ENCODE measurements at places on chromosomes 6 and 20.

DNA sequence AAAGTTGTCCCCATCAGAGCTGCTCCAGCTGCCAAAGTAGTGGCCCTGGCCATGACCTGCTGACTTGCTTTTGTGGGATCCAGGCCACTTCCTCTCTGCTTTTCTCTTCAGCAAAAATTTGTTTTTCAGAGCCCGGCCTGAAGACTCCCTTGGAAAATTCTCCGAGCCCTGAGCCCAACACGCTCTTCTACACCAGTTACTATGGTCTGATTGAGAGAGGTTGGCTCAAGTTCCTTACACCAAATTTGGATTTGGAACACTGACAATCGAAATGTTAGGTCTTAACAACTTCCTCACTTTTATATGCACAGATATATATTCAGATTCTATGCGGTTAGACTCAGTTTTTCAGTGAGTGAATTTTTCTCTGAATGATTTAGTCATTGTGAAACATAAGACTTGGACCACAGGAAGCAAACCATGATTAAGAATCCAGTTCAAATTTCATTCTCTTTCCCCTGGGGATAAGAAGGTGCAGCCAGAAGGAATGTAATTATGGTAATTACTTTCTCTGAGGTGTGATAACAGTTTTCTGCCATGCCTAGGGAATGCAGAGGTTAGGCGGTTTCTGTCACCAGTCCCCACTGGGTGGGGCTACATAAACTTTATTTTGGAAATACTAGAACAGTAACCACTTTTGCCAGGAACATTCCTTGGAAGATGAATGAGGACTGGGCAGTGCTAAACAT lies 365.2 kb downstream of the SYNE1 start:
- DNase-seq = no peak

DNA sequence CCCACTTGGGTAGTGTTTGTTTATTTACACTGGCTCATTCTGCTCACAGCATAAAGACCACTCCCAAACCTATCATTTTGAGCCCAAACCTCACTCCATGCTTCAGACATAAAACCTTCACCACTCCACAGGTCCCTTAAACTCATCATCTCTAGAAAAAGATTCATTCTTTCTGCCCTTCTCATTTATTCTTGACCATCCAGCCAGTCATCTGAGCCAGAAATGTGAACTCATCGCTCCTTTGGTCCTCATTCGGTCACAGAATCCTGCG lies 12.4 kb downstream of the TPMT start:
- DNase-seq = no peak

GRCh38 chr20:42919316-42919715 lies 270.4 kb downstream of the PTPRT start:
- no peak for DNase-seq

DNA sequence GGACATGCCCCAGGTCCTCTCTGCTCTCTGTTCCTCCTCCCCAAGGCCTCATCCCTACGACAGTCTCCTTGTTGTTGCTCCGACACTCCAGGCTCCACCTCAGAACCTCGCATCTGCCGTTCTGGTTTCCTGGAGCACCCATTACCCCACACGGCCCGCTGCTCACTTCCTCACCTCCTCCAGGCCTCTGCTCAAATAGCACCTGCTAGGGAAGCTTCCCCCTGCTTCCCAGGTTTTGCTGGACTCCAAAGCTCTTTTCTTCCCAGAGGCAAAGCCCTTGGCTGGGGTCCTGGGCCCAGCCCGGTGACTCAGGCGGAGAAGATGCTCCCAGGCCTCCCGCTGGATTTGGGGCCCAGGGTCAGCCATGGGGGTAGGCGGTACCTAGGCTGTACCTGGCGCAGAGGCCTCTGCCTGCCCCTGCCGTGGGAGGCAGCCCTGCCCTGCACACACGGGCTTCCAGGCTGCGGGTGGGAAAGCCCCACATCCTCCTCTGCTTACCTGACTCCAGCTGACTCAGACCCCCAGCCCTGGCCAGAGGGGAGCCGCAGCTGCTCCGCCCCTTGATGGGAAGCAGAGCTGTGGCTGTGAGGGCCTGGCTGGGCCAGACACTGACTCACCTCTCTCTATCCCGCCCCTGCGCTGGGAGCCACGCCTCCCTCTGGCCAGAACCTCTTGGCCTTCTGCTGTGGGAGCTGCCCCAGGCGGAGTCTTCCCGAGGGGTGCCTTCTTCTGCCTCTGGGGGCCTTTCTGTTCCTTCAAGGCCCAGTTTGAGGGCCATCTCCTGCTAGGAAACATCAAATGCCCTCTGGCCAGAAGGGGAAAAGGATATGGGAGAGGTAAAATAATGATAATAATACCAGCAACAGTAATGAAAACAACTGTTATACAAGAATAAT lies 130.5 kb downstream of the CEBPB start:
- no peak for DNase-seq

- DNase-seq = no peak
Measured at GRCh38 chr20:47067776-47068175, 173.1 kb downstream of the EYA2 start.

- no peak for DNase-seq
Measured at GRCh38 chr6:15872241-15873103, 209.6 kb upstream of the DTNBP1 start.

DNA sequence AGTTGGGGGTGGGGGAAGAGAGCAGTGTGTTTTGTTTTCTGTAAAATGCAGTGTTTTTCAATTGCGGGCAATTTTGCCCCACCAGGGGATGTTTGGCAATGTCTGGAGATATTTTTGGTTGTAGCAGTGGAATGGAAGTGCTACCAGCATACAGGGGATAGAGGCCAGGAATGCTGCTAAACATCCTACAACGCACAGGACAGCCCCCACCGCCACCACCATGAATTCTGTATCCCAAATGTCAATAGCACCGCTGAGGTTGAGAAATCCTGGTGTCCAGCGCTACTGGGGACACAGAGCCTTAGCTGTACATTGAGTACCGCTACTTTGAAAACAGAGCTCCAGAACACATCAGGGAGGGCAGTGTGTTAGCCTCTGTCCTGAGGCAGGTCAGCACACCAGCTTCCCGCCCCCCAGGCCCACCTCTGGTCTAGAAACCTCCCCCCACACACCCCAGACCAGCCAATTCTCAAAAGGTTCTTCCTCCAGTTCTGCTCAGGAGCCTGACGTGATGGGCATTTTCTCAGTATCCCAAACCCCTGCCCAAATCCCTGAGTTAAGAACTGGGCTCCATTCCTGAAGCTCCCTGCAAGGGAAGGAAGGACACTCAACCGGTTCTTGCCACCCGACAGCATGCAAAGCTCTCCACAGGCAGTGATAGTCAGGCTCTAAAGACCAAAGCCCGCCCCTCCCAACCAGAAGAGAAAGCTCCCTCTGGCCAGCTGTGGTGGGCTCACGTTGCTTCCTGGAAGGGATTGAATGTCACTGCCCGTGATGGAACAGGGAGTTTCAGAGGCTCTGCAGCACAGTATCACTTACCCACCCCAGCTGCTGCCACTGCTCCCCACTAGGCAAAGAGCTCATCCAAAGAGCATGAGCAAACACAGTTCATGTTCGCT lies 321.5 kb upstream of the JARID2 start:
- DNase-seq = no peak

GRCh38 chr20:58714923-58715351 lies 22.3 kb downstream of the NPEPL1 start:
- no peak for DNase-seq

DNA sequence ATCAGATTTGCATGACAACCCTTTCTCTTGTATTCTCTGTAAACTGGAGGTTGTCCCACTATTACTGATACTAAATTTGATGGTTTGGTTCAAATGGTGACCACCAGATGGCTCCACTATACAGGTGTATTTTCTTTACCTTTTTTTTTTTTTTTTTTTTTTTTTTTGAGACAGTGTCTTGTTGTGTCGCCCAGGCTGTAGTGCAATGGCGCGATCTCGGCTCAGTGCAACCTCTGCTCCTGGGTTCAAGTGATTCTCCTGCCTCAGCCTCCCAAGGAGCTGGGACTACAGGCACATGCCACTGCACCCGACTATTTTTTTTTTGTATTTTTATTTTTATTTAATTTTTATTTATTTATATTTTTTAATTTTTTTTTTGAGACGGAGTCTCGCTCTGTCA lies 6.6 kb upstream of the WTAP start:
- DNase-seq = no peak

- DNase-seq = no peak
Measured at GRCh38 chr6:4388675-4389074, 253.3 kb upstream of the ECI2 start.

GRCh38 chr6:116223355-116223754 lies 30.5 kb downstream of the TSPYL4 start:
- DNase-seq = no peak

DNA sequence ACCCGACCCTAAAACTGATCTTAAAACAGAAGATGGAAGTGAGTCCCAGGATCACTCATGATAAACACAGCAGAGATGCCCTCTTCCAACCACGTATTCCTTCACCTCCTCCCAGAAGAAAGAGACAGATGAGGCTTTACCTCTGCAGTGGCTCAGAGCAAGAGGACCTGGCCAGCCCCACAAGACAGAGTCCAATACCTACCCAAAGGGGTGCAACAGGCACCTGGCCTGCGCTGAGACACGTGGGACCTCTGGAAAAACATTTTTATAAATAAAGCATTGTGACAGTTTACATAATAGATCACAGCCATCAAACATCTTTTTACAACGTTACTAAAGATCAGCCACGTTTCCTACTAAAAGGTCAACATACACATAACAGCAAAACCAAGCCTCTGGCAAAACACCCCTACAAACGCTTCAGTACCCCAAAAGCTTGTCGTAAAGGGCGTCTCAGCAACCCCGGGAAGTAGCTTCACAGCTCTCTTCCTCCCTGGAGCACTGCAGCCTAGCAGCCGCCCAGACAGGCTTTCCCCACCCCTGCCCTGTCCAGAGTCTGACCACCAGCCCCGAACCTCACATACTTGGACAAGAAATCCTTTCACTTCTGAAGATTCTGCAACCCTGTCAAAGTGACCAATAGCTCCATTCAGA lies 2.9 kb downstream of the TAF4 start:
- DNase-seq = no peak

DNA sequence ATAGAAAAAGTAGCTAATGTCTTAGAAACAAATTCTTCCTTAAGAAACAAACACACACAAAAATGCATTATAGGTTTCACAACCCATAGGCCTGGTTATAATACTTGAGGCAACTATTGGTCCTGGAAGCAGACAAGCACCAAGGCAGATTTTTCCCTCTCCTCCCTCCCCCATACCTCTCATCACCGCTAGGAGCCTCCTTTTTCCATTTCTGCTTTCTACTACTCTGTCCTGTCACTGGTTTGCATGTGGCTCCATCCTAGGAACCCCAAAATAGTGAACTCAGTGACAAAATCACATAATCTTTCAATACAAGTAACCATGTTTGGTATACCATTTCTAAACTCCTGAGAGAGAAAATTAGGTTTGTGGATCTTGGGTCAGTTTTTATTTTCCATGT lies 66.1 kb downstream of the HMGCLL1 start:
- DNase-seq = no peak

GRCh38 chr20:38835792-38836191 lies 30.3 kb downstream of the PPP1R16B start:
- DNase-seq = no peak

GRCh38 chr6:35327349-35328027 lies 14.9 kb upstream of the PPARD start:
- DNase-seq = peak; percentile 84

GRCh38 chr6:12654514-12654913 lies 62.1 kb upstream of the PHACTR1 start:
- DNase-seq = no peak

DNA sequence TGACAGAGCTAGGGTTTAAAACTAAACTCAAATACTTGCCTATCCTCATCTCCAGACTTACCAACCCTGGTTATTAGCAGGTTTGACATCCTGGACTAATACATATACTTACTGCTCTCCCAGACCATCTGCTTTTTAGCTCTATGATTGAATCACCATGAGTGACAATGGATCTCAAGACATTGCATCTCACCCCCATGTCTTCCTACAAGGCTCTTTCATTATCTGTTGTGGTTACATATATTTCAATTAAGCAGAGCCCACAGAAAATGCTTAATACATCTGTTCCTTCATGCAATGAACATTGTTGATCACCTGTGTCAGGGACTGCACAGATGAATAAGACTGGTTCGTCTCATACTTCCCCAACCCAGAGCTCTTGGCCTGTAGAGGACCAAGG lies 19.4 kb downstream of the SAMD3 start:
- DNase-seq = no peak

DNA sequence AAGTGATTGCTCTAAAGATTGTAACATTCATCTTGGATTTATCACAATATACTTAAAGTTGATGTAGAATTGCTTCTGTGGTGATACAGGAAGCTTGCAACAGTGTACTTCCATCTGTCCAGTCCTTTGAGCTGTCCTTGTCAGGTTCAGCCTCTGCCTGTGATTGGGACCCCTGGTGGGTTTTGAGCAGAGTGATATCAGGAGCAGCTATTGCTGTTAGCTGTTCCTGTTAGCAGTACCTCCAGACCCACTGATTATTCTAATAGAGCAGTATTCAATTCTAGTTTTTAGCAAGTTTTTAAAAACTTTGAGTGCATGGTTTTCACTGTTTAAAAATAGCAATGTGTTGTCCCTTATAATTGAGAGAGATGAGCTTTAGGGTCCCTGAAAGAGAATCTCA lies 48.8 kb downstream of the TULP4 start:
- DNase-seq = no peak

DNA sequence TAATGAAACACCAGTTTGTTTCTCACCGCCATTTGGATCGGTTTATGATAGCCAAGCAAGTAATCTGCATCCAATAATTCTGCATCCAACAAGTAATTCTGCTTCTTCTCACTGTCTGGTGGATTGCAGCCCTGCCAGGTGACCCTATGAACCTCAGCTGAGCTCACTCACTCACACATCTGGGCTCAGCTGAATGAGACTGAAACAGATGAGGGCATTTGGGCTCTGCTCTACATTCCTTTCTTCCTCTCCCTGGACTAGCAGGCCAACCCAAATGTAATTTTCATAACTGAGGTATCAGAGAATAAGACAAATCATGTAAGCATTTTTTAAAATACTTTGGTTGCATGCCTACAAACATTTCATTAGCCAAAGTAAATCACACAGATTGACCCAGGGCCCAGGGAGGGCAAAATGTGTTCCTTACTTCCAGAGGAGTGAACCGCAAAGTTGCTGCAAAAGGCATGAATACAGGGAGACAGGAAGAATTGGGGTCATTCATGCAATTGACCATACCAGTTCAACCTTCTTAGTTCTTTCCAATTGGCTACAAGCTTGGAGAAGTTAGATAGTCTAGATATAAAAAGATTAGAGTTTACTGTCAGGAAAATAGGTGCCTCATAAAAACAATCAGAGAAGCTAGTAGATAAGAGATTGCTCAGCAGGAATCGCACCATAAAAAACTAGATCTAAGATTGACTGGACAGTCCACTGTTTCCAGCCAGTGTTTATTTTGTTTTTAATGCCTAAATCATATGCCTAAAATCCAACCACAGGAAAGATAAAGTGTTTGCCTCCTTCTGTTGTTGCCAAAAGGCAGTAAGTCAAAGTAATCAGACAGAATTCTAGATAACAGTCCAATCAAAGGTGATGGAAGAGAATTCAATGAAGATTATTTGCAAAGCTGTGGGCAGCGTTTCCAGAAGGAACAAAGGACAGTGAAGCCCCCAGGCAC lies 43.7 kb downstream of the CBLN4 start:
- no peak for DNase-seq

DNA sequence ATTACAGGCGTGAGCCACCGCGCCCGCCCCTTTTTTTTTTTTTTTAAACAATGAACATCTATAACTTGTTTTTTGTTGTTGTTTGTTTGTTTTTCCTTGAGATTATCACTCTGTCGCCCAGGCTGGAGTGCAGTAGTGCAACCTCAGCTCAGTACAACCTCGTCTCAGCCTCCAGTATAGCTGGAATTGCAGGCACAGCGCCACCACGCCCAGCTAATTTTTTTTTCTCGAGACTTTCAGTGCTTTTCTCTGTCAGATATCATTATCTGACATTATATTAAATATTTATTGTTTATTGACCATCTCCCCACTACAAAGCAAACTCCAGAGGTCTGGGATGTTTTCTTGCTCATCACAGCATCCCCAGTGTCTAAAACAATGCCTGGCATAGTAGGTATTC lies 2.3 kb upstream of the DLK2 start:
- no peak for DNase-seq

Measured in CD8-positive, alpha-beta T cell (primary cell).